Hepatocyte (in vitro differentiated cells): ENCODE measurements at places on chromosomes 6 and 20. TPM values are rescaled to one million over a fixed set of nuclear protein-coding genes. Genes with fewer than 3 reads are reported as not detected.
A peak's percentile ranks its signal among the peaks of the same experiment; 100 is the strongest.

DNA sequence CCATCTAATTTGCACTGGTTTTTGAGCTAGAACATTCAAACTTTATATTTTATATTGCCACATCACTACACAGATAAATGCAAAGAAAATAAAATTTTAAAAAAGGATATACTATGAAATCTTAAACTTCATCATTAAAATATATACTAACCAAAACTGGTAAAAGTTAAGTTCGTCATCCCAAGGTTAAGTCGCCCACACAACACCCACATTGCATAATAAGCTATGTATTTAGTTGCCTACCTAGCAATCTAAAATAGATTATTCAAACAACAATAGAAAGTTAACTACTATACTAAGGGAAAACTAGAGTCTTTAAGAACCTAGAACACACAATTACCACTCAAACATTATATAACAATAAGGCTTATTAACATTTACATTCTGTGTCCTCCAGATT, 24.5 kb downstream of the PDE10A start:
- no peak for DNase-seq

DNA sequence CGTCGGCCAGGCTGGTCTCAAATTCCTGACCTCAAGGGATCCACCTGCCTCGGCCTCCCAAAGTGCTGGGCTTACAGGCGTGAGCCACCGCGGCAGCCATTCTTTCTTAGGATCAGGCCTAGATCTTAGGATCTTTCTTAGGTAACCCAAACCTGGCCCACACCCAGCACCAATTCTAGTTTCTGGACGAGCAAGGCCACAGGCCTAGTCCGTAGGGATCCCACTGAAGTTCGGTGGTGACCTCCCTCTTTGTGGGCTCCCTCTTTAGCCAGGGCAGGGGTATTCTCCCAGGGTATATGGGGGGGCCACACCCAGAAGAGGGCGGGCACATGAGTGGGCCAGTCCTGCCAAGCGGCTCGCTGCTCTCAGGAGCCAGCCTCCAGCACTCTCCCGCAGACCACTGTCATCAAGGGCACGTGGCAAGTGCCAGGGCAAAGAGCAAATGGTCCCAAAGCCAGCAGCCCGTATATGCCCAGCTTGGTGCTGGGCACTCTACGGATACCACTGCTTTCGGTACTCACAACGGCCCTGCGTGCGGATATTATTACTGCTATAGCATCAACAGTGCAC, 6.5 kb downstream of the PXDC1 start:
- no peak for DNase-seq

- no peak for DNase-seq
Measured at GRCh38 chr20:43284486-43284885, 94.8 kb upstream of the PTPRT start.

DNA sequence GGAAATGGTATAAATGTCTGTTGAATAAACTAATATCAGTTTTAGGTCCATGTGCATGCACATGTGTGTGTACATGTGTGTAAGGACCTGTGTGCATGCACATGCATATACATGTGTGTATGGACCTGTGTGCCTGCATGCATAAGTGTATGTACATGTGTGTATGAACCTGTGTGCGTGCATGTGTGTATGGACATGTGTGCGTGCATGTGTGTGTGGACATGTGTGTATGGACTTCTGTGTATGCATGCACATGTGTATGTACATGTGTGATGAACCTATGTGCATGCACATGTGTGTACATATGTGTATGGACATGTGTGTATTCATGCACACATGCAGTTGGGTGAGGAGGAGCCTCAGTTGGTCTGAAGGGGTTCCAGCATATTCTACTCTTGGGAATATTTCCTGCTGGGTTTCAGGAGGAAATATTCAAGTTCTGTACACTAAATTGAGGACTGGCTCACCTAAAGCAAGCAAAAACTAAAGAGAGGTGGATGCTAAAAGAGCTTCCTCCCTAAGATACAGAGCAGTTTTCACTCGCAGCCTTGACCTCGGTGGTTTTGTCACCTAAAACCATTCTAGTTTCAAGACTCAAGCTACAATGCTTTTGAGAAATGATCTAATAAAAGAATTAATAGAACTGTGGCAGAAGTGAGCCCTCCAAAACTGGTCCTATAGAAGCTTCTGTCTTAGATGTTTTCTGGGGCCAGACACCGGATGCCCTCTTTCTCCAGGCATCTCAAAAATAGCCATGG, 742.8 kb downstream of the MAFB start:
- no peak for DNase-seq

GABRR2 gene
- 0.32 and 0.87 TPM in 2 replicates for total RNA-seq

- no peak for DNase-seq
Measured at GRCh38 chr6:40392589-40392988, 194.6 kb downstream of the LRFN2 start.

DNA sequence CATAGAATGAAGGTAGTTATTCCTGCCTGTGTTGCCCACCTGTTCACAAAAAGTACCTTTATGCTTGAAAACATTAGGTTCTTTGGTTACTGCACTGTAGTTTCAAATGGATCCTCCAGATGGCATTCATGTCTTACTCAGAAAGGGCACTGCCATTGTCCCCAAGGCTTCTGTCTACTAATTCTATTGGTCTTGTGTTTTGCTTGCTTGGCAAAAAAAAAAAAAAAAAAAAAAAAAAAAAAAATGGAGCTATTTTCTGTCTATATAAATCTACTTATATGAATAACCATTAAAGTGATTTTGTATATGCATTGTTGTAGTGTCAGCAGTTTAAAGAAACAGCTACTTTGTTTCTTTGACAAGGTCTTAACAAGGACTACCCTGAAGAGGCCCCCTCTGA, 12.7 kb upstream of the EFHC1 start:
- DNase-seq, result peak; percentile 49

DNA sequence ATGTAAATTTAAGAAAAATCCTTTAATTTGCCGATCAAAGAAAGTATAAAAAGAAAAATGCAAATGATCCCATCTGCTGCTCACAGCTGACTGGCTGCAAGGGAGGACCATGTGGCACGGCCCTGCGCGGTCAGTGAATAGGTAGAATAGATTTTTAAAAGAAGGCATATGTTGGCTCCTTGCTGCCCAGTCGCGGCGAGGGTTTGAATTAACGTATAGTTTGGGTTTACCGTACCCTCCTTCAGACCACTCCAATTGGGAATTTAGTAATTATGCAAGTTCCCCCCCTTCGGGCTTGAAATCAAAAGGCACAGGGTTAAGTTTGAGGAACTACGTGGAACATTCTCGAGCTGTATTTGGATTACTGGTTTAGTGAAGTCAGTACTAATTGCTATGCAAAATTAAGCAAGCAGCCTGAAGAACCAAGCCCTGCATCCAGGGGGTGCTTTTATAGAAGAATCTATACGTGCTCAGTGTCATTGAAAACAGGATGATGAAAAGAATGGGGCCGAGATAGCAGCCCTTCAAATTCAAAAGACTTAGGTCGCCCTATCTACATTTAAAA, 1.1 kb upstream of the BEND3 start:
- peak; percentile 58 for DNase-seq

DNA sequence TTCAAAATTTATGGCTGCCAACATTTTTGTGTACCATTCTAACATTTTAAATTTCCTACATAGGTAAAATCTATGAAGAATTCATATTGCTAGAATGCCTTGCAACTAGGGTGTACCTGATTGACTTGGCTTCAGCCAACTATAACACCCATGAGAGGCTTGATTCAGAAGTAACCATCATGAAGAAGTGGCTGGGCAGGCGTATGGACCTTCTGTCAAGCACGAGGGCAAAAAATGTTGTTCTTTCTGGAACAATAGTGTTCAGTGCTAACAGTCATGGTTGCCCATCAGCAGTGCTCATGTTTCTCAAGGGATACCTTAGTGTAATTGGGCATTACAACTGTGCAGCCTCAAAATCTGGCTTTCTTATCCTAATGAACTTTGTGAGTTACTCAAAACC, 42.9 kb downstream of the ID4 start:
- no peak for DNase-seq

LY6G6C gene
- total RNA-seq, result not detected in 2 replicates
